ENCODE measurements at places on chromosomes 12 and 14.

GRCh38 chr12:85468356-85469157 lies 188.5 kb downstream of the ALX1 start:
- no peak overlapping the region for H3K27ac ChIP-seq
- no peaks in the 10 kb centered on the region for H3K36me3 ChIP-seq
- no peaks in the 10 kb centered on the region for H3K27me3 ChIP-seq

DNA sequence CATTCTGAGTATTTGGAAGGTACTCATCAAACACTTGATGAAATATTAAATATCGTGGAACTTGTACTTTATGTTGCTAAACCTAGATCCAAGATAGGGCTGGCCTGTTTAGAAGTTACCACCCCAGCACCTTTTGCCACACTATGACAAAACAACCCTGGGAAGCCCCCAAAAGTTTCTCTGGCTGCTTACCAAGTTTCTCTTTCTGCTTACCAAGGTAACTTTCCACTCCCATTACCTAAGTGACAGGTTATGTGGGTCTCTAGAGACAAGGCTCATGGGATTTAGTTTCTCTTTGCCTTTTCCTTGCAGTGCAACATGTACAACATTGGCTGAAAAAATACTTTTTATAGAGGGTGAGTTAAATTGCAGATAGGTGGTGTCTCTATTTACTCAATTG lies 28.9 kb upstream of the PPM1A start:
- no peaks in the 10 kb centered on the region for H3K27me3 ChIP-seq
- H3K4me1 ChIP-seq = peaks cover 5% of the 10 kb centered on the region
- no peak for DNase-seq
- H3K4me3 ChIP-seq = no peak overlapping the region
- peak overlapping the region; percentile 8 for H3K27ac ChIP-seq

DNA sequence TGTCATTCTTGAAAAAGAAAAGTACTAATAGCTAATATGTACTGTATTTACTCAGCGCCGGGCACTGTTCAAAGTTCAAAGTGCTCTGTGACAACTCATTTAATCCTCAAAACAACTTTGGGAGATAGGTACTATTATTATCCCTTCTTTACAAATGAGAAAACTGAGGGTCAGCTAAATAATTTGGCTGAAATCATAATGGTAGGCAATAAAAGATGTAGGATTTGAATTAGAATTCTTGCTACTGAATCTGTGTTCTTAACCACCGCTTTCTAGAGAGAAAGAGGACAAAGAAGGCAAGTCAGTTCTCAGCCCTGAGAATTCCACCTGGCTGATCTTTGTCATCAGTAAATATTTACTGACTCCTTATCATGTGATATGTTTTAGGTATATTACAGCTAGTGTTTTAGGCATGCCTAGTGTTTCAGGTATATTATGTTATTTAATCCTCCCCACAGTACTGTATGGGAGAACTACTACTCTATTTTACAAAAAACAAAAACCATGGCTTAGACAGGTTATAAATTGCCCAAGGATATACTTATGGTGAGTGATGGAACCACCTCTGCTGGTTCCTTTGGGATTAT lies 205.7 kb upstream of the GZMB start:
- no peaks in the 10 kb centered on the region for H3K36me3 ChIP-seq
- H3K4me1 ChIP-seq = no peaks in the 10 kb centered on the region
- no peak for DNase-seq

DNA sequence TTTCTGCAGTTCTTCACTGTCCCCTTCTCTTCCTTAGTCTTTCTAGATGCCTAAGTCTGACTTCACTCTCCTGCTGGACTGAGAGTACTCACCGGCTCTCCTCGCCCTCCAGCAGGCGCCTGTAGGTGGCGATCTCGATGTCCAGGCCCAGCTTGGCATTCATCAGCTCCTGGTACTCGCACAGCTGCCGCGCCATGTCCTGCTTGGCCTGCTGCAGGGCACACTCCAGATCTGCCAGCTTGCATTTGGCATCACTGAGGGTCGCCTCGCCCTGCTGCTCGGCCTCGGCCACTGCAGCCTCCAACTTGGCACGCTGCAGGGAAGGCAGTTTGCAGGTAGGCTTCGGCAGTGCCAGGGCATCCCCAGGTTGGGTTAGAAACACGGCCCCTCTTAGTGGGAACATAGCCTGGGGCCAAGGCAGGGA lies 5.2 kb downstream of the KRT84 start:
- no peaks in the 10 kb centered on the region for H3K36me3 ChIP-seq
- no peak overlapping the region for H3K4me3 ChIP-seq
- peaks cover 18% of the 10 kb centered on the region for H3K27me3 ChIP-seq
- no peak for DNase-seq
- H3K4me1 ChIP-seq = peaks cover 15% of the 10 kb centered on the region

DNA sequence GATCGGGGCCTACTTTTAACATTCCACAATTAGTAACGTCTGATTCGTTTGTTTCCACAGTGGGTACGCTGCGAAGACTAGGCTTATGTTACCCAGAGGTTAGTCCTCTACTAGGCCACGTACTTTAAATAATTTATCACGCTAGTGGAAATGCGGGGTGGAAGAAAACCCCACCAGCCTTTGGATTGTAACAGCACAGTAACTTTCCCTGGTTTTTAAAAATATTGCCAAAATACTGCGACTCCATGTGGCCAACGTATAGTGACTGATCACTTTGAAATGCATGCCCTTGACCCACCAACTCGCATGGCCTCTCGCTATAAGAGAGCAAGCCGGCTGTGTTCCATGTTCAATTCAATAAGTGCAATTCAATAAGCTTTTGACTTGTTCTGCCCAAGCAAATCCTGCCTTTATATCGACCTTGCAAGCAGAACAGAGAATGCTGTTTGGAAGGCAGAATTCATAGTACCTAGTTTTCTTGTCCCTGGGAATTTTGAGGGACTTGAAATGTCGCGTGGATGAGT lies 882 bp upstream of the GTF2A1 start:
- H3K27me3 ChIP-seq = peaks cover 2% of the 10 kb centered on the region
- peak overlapping the region; percentile 94 for H3K4me3 ChIP-seq
- peak overlapping the region; percentile 98 for H3K27ac ChIP-seq
- H3K36me3 ChIP-seq = peaks cover 2% of the 10 kb centered on the region

- DNase-seq = no peak
- peaks cover 4% of the 10 kb centered on the region for H3K4me1 ChIP-seq
- peaks cover 50% of the 10 kb centered on the region for H3K36me3 ChIP-seq
Measured at GRCh38 chr12:28294300-28294699, 104.0 kb downstream of the CCDC91 start.

DNA sequence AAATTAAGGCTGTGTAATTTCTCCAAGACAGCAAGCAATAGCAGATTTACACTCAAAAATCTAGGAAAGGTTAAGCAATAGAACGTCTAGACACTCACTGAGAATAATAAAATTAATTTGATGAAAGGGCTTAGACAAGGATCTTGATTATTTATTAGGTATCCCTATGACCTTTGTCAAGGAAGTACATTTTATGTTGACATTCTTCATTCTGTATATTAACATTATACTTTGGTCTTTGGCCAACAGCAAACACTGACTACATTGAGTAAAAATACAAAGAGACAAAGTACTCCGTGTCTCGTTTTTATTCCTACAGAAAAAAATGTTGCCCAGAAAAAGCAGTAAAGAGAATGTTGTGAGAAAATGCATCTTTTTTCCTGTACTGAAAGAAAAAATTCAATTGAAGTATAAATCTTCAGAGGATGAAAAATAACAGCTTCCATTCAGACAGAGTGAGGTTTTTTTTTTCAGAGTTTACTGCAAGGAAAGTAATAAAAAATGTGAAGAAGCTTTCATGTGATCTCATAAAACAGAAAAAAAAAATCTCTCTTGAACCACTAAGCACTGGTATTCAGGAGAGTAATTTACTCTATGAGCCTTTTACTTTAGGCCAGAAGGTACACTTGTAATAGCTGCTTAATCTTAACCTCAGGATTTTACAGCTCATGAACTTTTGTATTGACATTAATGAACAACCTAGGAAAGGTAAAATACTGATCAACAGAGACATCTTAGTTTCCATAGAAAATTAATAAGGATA lies 605.0 kb downstream of the FSCB start:
- H3K4me3 ChIP-seq = no peak overlapping the region
- no peaks in the 10 kb centered on the region for H3K4me1 ChIP-seq
- H3K27ac ChIP-seq = no peak overlapping the region
- H3K36me3 ChIP-seq = no peaks in the 10 kb centered on the region

DNA sequence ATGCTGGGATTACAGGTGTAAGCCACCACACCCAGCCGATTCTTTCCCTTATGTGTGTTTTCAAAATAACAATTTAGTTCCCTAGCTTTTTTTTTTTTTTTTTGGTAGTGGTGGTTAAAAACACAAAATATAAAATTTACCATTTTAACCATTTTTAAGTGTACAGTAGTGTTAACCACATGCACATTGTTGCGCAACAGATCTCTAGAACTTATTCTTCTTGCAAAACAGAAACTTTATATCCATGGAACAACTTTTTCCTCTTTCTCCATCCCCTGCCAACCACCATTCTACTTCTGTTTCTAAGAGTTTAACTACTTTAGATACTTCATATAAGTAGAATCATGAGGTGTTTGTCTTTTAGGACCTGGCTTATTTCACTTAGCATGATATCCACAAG lies 1.1 kb upstream of the NDUFA12 start:
- peaks cover 14% of the 10 kb centered on the region for H3K4me1 ChIP-seq
- peaks cover 29% of the 10 kb centered on the region for H3K36me3 ChIP-seq
- peak overlapping the region; percentile 93 for H3K4me3 ChIP-seq
- H3K27ac ChIP-seq = peak overlapping the region; percentile 73

- H3K4me1 ChIP-seq = no peaks in the 10 kb centered on the region
- H3K27me3 ChIP-seq = peaks cover 11% of the 10 kb centered on the region
- no peaks in the 10 kb centered on the region for H3K36me3 ChIP-seq
- no peak for DNase-seq
- no peak overlapping the region for H3K27ac ChIP-seq
- no peak overlapping the region for H3K4me3 ChIP-seq
Measured at GRCh38 chr12:110266980-110267620, 13.9 kb upstream of the ATP2A2 start.

GRCh38 chr14:22658946-22659345 lies 14.8 kb upstream of the OR6J1 start:
- no peaks in the 10 kb centered on the region for H3K27me3 ChIP-seq
- no peaks in the 10 kb centered on the region for H3K4me1 ChIP-seq
- H3K27ac ChIP-seq = no peak overlapping the region
- H3K4me3 ChIP-seq = no peak overlapping the region
- DNase-seq = no peak
- no peaks in the 10 kb centered on the region for H3K36me3 ChIP-seq

- no peak for DNase-seq
- H3K27ac ChIP-seq = peak overlapping the region; percentile 100
Measured at GRCh38 chr14:49895480-49895879, 2.6 kb downstream of the ARF6 start.

DNA sequence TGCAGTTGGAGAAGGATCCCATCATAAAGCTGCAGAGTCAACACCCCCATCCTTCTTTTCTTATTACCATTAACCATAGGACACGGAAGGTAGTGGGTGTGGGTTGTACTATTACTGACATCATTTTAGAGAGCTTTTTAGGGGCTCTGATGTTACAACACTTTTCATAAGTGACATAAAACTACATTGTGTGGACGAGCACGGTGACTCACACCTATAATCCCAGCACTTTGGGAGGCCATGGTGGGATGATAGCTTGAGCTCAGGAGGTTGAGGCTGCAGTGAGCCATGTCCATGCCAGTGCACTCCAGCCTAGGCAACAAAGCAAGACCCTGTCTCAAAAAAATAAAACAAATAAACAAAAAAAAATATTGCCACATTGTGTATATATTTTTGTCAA lies 167.1 kb downstream of the DUSP6 start:
- DNase-seq = no peak
- H3K4me1 ChIP-seq = no peaks in the 10 kb centered on the region
- H3K27me3 ChIP-seq = peaks cover 3% of the 10 kb centered on the region
- no peak overlapping the region for H3K27ac ChIP-seq
- H3K36me3 ChIP-seq = no peaks in the 10 kb centered on the region

GRCh38 chr12:1812650-1813302 lies 7.6 kb upstream of the LRTM2 start:
- peak overlapping the region; percentile 36 for H3K27ac ChIP-seq
- H3K36me3 ChIP-seq = no peaks in the 10 kb centered on the region
- H3K4me3 ChIP-seq = peak overlapping the region; percentile 30
- H3K4me1 ChIP-seq = no peaks in the 10 kb centered on the region

DNA sequence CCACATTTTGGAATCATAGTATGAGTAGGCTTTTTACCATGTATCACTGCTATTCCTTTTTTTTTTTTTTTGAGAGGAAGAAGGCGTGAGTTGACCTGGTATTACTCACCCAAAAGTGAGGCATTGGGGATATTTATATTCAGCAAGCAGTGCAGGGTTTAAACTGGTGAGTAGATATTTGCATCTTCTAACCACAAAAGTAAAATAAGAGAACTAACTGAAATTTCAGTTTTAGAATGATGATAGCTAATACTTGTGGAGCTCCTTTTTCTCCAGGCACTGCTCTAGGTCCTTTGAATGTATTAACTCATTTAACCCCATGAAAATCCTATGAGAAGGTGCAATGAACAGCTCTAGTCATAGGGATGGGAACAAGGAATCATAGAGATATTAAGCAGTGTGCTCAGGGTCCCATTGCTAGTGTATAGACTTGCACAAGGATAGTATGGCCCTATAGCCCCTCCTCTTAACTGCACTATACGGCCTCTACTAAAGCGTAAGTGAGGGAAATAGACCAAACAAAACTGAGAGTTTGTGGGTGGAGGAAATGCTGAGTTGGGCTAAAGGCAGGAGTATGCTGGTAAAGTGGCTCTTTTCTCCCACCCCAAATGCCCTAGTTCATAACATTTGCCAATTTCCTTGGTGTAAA lies 104.3 kb upstream of the MAX start:
- H3K27ac ChIP-seq = no peak overlapping the region
- no peaks in the 10 kb centered on the region for H3K36me3 ChIP-seq
- H3K4me3 ChIP-seq = peak overlapping the region; percentile 51
- H3K27me3 ChIP-seq = no peaks in the 10 kb centered on the region
- DNase-seq = no peak

DNA sequence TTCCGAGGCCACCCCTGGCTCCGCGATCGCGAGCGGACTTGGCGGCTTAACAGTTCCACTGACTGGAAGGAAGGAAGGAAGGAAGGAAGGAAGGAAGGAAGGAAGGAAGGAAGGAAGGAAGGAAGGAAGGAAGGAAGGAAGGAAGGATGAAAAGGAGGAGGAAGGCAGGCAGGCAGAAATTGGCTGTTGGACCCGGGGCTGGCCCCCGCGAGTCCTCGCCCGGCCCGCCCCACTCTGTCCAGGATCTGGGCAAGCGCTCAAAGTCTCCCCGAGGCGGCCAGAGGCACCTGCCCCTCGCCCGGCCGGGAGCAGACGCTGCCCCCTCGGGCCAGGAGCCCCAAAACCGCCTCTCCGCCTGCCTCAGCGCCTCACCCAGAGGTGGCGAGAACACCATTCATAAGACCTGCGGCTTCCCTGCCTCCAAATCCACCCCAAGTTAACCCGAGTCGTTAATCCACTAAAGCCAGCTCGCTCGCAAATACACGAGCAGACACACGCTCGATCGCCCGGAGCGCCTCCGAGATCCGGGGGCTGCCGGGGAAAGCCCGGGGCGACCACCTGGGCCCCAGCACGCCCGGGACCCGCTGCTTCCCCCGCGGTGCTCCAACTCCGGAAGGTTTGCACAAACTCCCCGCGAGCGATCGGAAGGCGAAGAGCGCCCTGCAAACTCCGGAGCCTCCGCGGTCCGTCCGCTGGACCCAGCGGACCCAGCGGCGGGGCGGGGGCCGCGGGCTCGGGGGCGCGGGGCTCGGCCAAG lies 844 bp downstream of the DPF3 start:
- H3K27ac ChIP-seq = no peak overlapping the region
- H3K27me3 ChIP-seq = peaks cover 20% of the 10 kb centered on the region
- no peaks in the 10 kb centered on the region for H3K36me3 ChIP-seq
- peak; percentile 39 for DNase-seq
- peaks cover 23% of the 10 kb centered on the region for H3K4me1 ChIP-seq
